NCI-H1048 (cell line): ENCODE measurements at places on chromosomes 13 and 19.

DNA sequence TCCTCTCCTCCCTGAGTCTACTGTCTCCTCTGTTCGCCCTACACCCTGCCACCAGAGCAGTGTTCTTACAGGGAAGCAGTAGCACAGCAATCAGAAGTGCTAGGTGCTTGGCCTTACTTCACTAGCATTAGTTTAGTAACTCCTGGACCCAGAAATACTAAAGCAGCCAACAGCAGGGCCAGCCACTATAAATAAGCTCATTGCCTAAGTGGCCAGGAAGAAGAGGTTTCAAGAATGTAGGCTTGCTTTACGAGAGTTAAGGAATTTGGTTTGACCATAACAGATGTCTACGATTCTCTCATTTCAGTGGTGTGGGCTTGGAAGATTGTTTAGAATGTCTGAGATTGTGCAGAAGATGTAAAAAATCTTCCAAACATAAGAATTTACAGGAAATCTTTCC, 103.3 kb downstream of the ZAR1L start:
- no peak for DNase-seq

DNA sequence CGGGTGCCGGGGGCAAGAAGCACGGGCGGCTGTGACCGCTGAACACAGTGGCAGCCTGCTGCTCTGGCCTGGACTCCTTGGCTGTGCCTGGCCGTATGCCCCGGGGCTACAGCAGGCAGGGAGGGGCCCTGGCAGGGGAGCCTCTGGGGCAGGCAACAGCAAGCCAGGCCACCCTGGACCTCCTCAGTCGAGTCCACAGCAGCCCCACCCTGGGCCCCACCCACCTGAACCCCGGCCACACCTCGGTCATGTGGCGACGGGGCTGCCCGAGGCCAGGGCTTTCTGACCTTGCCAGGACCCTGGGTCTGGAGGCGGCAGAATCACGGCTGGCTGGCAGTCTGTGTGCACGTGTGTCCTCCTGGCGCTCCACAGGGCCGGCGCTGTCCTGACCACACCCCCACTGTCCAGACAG, 8.7 kb downstream of the CILP2 start:
- DNase-seq = no peak

- DNase-seq = no peak
Measured at GRCh38 chr13:51257187-51257586, 35.0 kb downstream of the FAM124A start.

- DNase-seq = no peak
Measured at GRCh38 chr19:52345162-52345561, 9.1 kb downstream of the ZNF610 start.

DNA sequence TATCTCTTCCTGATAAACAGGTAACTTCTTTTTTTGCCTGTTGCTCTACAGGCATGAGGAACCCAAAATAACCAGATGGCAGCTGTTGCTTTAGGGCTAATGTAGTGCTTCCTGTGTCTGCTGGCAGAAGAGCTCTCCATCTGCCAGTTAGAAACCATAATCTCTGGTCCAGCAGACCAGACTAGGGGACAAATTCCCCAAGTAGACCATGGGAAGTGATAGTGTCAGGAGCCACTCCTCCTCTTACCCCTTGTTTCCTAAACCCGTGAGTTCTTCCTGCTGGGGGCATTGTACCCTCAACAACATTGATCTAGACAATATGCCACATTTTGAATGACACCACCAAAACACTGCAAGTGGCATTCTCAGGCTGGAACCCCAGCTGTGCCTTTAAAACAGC, 135.9 kb downstream of the DLEU7 start:
- DNase-seq = no peak

DNA sequence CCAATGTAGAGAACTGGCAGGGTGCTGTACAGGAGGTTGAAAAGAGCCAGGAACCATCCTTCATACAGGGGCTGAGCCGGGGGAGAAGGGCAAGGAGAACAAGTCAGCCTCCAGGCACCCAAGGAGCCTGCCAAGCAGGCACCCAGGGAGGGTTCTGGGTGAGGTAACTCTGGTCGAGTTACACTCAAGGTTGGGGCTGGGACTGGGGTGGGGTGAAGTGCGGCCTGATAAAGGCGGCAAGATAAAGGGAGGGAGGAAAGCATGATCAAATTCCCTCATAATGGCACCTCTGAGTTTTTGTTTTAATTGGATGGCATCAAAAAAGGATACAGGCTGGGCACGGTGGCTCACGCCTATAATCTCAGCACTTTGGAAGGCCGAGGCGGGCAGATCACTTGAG, 25.0 kb downstream of the ATP8B3 start:
- no peak for DNase-seq

GRCh38 chr13:98476538-98476966, 100.4 kb downstream of the STK24 start:
- no peak for DNase-seq

GRCh38 chr13:44667943-44668342, 91.8 kb upstream of the TSC22D1 start:
- DNase-seq = no peak

DNA sequence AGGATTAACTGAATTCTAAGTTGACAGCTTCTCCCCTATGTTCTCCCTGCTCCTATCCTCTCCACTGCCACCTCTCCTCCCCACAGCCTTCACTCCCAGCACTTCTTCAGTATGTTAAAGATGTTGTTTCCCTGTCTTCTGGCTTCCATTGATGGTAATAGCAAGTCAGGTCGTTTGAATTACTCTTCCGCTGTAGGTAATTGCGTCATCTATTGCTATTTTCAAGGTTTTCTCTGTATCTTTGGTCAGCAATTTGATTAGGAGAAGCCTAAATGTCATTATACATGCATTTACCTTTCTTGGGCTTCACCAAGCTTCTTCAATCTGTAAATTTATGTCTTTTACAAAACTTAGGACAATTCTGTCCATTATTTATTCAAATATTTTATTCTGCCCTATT, 377.3 kb upstream of the KLF12 start:
- no peak for DNase-seq

GRCh38 chr13:111919286-111919685, 147.7 kb upstream of the SOX1 start:
- no peak for DNase-seq

- DNase-seq = no peak
Measured at GRCh38 chr19:45821570-45821969, 6.5 kb upstream of the RSPH6A start.

DNA sequence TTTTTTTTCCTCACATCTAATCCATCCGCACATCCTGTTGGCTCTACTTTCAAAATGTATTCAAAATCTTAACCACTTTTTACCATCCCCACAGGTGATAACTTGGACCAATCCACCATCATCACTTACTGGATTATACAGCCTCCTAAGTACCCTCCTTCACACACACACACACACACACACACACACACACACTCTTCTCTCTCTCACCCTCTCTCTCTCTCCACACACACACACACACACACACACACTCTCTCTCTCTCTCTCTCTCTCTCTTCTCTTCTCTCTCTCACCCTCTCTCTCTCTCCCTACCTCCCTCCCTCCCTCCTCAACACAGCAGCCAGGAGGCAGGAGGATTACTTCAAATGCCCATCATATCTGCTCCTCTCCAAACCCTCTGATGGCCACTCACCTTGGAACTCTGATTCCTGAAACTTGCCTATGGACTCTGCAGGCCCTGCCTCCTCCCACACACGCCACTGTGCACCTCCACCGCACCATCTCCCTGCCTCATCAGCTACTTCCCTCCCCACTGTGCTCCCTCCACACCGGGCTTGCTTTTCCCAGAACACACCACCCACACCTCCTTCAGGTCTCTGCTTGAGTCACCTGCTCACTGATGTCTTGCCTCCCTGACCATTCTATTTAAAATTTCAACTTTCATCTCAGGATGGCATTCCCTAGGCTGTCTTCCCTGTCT, 39.7 kb downstream of the RCBTB2 start:
- no peak for DNase-seq

DNA sequence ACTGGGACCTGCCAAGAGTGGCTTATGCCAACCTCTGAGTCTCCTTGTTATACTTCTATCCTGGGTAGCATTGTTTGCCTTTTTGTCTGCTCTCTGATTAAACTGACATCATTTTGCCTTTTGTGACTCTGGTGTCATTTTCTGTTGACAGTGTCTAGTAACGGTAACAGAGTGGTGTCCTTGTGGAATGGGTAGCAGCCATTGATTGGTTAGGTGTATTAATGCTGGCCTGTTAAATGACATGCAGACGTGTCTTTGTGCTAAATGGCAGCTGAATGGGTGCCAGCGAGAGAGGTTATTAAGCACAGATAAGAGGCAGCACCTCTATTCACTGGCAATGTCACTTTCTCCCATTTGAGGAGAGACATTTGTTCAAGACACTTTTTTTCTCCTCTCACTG, 1289.4 kb downstream of the PCDH9 start:
- DNase-seq = no peak

DNA sequence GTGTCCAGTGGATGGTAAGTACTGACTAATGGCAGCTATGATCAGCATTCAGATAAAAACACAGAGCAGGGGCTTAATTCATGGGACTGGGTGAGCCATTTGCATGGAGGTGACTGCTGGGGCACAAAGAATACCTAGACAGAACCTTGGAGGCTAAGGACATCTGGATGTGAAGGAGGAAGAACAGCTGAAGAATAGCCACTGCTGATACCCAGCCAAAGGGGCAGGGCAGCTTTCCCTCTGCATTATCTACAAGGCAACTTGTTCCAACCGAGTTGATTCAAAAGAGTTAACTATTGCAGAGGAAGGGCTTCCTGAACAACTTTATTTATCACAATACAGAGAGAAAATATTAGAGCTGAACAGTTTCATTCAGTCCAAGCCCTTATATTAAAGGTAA, 13.1 kb upstream of the THSD1 start:
- no peak for DNase-seq

- DNase-seq = no peak
Measured at GRCh38 chr19:5773276-5773675, 11.3 kb downstream of the PRR22 start.

DNA sequence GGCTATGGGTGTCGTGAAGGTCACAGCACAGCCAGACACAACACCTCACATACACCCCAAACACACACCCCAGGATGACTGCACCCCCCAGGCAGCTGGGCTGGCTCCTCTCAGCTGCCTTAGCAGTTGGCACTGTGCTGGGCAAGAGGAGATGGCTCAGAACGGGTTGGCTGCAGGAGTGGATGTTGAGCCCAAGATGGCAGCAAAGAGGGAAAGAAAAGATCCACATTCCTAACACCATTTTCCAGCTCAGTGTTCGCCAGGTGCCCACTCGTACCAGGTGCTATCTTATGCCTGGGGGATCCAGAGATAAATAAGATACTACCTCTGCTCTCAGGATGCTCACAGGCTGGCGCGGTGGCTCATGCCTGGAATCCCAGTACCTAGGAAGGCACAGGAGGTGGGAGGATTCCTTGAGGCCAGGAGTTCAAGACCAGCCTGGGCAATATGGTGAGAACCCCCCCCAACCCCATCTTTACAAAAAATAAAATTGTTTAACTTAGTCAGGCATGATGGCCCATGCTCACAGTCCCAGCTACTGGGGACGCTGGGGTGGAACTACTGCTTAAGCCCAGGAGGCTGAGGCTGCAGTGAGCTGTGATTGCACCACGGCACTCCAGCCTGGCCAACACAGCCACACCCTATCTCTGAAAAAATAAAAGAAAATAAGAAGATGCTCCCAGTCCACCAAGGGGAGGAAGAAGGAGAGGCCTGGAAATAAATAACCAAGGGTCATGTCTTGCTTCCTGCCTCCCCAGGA, 89.7 kb upstream of the ZNF507 start:
- no peak for DNase-seq

DNA sequence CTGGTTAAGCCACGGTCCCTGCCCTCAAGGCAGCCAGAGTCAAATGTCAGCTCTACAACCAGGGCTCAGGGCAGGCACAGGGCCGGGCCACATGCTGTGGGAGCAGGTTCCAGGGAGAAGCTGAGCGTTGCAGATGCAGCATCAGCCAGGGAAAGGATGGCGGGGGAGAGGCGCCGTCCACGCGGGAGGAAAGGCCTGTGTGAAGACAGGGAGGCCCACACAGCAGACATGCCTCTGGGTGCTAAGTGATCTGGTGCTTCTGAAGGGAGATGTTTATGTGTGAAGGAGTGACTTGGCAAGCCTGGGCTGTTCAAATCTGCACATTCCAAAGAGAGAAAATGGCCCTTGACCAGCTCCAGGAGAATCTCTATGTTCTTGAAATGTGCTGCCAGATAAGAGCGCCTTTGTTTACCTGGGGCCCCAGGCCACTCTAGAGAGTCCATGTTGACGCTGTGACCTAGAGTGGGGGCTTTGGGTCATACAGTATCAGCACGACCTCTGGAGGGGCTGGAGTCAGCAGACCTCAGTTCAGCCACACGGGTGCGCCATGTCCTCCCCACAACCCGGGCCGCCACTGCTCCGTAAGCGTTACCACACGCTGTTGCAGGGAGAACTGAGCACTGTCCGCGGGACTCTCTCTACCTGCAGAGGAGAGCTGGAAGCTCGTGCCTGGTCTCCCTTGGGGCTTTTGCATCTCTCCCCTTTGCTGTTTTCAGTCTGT, 15.9 kb upstream of the ATF5 start:
- no peak for DNase-seq

DNA sequence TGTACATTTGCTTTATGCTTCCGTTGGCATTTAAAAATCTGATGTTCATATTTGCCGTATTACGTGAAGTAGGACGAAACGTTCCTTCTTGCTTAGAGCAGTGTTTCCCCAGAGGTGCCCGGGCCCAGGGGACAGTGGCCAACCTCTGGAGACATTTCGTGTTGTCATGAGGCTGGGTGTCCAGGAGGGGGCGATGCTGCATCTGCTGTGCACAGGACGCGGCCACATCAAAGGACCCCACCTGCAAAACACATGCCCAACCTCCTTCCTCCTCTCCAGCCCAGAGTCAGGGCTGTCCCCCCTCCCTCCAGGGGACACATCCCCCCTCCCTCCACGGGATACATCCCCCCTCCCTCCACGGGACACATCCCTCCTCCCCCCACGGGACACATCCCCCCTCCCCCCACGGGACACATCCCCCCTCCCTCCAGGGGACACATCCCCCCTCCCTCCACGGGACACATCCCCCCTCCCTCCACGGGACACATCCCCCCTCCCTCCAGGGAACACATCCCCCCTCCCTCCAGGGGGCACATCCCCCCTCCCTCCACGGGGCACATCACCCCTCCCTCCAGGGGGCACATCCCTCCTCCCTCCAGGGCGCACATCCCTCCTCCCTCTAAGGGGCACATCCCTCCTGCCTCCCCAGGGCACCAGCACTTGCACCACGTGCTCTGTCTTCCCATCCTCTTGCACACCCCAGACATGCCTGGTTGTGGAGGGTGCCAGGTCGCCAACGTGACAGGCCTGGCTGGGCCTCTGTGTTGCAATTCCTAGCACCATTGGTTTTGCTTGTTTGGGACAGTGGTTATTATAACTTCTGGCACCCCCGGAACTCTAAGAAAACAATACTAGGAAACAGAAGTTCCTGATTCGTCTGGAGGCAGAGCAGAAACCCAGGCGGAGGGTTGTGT, 46.7 kb downstream of the GAS6 start:
- DNase-seq = peak; percentile 68

- no peak for DNase-seq
Measured at GRCh38 chr19:11159598-11160439, 4.2 kb upstream of the SPC24 start.

DNA sequence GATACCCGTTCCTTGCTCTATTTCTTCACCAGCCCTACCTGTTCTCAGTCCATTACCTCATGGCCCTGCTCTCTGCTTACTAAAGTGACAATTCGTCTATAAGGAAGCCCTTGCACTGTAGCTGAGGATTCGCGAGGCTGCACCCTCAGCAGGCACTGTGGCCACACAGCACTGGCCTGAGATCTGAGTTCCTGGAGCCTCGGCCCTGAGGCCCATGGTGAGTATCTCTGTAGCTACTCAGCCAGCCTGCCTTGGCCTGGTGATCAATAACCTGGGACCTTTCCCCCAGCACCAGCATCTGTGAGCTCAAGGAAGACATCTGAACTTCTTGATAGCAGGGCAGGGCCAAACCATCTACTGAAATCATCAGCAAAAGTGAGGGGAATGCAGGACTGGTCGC, 90.7 kb downstream of the RGCC start:
- no peak for DNase-seq

- DNase-seq = no peak
Measured at GRCh38 chr13:90105276-90105675, 1242.2 kb upstream of the MIR17HG start.
